CD4-positive, alpha-beta T cell treated with Interleukin-15 for 4 hours (primary cell): ENCODE measurements at places on chromosomes 3 and 15.

GRCh38 chr15:60691508-60692047 lies 212.6 kb upstream of the ICE2 start:
- no peak for DNase-seq

GRCh38 chr3:184040010-184040409 lies 8.5 kb downstream of the HTR3D start:
- no peak for DNase-seq

- DNase-seq, result no peak
These were observed 64.0 kb downstream of the PDE8A start for GRCh38 chr15:85045615-85046014.

DNA sequence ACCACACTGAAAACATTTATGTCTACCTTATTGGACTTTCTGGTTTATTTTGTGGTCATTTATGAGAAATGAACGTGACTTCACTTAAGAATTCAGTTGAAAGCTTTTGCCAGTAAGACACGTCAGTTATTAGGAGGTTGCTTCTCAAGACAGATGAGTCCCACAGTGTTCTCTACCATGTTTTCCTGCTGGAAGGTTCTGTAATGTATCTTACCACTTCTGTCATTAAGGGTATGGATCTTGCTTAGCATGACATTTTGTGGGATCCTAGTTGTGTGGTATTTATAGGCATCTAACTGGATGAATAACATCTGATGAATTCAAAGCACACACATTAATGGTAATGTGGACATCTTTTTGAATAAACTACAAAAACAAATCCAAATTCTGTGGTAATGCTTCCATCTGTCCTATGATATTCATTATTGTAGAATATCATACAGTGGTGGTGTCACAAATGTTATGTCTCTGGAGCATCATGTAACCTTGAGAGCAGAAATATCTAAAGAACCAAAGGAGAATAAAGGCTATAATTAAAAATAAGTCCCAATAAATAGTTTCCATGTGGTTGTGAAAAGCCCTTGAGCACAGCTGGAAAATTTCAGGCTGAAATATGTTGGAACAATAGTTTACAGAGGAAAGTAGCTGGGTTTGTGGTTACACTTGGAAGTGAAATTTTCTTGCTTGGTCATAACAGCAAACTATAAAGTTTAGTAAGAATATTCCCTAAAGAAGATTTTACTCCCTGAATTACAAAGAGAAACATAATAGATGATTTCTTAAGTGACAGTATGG lies 61.5 kb downstream of the C3orf38 start:
- DNase-seq, result no peak
